ENCODE measurements at places on chromosomes 2 and 18.

DNA sequence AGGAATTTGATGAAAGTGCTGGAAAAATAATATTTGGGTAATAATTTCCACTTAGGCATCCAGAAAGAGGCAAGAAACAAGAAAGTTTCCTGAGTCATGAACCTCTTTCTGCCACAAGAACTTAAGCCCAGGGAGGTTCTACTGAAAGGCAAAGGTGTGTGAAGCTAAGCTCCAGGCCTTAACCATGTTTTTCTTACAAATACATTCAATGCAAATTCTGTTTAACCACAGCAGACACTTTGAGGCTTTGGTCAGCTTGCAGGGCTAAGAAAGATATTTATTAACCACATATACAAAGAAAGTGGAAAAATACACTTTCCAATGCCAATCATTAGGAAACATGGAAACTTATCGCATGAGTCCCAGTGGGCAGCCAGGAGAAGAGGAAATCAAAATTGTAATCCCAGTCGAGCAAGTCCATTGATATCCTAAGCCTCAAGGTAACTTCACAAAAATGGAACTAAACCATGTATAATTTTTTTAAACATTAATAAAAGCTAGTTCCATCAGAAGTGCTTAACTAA, 68.3 kb downstream of the PIEZO2 start:
- no peak for DNase-seq

DNA sequence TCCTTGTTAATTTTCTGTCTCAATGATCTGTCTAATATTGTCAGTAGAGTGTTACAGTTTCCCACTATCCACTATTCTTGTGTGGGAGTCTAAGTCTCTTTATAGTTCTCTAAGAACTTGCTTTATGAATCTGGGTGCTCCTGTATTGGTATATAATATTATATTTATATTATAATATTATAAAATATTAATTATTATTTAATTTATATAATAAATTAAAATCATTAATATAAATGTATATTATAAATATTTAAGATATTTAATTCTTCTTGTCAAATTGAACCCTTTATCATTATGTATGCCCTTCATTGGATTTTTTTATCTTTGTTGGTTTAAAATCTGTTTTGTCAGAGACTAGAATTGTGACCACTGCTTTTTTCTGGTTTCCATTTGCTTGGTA, 1950.2 kb upstream of the LRRTM1 start:
- no peak for DNase-seq

GRCh38 chr2:212766921-212767320, 228.3 kb upstream of the ERBB4 start:
- no peak for DNase-seq

DNA sequence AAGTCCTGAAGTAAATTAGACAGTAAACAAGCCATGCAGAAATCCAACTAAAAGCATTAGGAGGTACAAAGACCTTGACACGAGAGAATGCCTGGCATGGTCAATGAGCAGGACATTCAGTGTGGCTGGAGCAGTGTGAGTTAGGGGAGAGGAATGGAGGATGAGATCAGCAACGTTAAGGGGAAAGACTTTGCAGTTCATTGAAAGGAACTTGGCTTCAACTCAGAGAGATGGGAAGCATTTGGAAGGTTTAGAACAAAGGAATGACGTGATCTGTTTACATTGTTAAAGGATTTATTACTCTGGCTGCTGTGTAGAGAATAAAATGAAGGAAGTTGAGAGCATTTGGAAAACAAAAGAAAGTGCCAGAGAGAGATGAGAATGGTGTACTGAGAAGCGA, 621.3 kb downstream of the XIRP2 start:
- no peak for DNase-seq

GRCh38 chr2:222514901-222515300, 90.6 kb downstream of the SGPP2 start:
- DNase-seq: no peak

DNA sequence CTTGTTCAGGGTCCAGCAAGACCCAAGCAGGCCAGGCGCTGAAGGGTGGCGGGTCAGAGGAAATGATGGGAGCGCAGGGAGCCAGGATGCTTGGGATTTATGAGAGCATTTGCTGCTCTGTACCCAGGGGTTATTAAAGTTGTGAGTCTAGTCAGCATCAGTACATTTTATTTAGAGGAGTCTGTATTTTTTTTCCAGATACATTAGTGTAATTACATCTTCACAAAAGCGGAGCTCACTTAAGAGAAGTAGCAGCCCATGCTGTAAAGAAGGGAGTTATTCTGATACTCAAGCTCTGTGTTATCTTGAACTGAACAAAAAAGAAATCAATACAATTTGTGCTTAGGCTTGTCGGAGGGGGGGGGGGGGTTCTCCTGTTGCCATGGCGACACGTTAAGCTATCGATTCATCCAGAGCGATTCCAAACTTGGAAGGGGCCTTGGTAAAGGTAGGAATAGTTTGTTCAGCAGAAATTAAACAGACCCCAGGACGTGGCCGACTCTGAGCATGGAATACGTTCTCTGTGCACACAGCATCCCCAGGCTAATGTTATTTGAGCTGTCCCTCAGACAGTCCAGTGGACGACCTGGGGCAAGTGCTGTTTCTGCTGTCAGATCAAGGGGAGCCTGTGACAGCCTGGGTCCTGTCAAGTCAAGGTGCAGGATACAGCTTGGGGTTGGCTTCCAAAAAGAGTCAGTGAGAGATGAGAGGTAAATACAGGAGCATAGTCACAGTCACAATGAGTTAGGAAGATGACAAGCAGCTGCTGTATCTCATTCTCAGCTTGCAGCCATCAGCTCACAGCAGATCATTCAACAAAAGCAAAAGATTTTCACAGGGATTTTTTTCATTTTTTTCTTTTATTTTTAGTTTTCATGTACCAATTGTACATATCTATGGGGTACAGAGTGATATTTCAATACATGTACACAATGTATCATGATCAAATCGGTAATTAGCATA, 387.6 kb downstream of the DCDC2C start:
- no peak for DNase-seq

DNA sequence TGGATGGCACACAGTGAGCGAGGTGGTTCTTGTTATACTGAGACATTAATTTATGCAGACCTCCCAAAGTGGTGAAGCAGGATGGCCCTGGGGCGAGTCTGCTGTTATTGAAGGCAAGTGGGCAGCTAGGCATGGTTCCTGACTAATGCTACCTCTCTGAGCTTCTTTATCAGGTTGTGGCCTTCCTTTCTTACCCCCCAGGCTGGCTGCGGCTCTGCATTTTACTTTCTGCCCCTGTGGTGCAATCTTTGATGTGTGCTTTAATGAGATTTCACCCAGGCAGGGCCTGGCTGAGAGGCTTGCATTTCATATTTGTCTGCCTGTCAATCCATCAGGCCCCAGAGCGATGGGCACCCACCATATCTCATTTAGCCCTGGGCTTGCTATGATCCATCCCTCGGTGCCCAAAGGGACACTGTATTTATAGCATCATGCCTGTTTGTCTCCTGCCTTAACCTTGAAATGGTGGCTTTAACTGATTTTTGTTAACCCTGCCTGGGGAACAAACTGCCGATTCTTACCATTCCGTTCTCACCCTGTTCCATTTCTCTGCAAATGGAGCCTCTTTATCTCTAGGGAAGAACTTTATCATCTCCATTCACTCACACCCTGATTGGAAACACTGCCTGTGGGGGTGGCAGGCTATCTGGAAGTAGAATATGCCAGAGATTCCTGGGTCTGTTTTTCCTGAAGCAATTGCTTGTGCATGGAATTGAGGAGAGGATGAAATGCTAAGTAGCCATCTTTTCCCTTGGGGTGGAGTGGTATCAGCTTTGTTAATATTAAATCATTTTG, 316.2 kb upstream of the THSD7B start:
- DNase-seq: no peak

- no peak for DNase-seq
Observed at GRCh38 chr2:85753035-85753524, 711 bp upstream of the ATOH8 start.

- DNase-seq: peak; percentile 71
Observed at GRCh38 chr2:97712693-97713295, 582 bp upstream of the ZAP70 start.

- DNase-seq: no peak
Observed at GRCh38 chr2:235083822-235084221, 132.0 kb downstream of the SH3BP4 start.

GRCh38 chr18:62914871-62915392, 199.6 kb downstream of the PHLPP1 start:
- DNase-seq: no peak

DNA sequence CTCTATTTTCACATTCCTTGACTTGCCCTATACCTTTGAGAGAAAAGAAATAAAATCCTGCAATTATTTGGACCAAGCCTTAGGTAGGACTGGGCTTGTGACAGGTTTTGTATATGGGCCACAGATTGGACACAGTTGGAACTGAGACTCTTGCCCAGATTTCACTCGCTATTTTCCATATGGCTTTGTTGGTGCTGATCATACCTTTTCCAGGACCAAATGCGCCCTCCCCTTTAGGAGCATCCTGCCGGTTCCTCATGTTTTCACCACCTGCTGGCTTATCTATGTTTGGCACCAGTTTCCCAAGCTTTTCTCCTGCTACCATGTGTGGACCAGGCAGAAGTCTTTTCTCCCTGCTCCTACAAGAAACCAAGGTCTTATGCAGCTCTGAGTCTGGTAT, 494.9 kb downstream of the EPHA4 start:
- DNase-seq: no peak
